ENCODE measurements at places on chromosomes 2 and 18. TPM values are rescaled to one million over a fixed set of nuclear protein-coding genes. Genes with fewer than 3 reads are reported as not detected.

Gene PDCD1
- not detected for total RNA-seq

Gene GDF7
- 0.36 TPM for total RNA-seq

Gene IL1F10
- not detected for total RNA-seq

Gene SLC16A14
- 14.2 TPM for total RNA-seq

Gene INHA
- 0.50 TPM for total RNA-seq

Gene MGAT4A
- 12.2 TPM for total RNA-seq

Gene MROH2A
- total RNA-seq = not detected

Gene KATNAL2
- total RNA-seq = 8.7 TPM

Gene GULP1
- total RNA-seq = 43.8 TPM

Gene NR4A2
- 7.8 TPM for total RNA-seq

Gene FMNL2
- total RNA-seq = 54.9 TPM

Gene NLRC4
- total RNA-seq = not detected

DNA sequence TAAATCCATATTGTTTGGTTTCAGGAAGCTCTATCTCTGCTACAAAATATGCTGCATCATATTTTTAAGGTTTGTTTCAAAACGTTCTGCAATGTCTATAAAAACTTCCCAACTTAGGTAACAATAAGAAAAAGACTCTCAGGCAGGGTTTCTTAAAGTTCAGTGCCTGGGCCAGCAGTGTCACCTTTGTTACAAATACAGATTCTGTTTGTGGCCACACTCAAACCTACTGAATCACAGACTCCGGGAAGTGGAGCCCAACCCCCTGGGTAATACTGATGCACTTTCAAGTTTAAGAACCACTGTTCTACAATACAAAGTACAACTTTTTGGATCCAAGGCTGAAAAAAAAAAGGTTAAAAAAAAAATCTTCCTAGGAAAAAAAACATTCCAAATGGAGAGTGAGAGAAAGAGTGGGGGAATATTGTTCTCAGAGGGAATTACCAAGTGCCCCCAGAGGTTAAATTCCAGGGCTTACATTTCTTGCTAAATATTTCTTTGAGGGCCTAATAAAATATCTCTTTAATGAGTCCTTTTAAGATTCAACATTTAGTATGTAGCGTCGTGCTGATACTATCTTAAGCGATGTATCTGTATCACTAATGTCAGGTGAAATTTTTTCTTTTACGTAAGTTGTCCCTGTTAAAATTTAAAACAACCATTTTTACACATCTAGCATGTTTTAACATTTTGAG lies 476.7 kb downstream of the TXNL1 start:
- peaks cover 10% of the 10 kb centered on the region for H3K4me1 ChIP-seq
- H3K36me3 ChIP-seq = peaks cover 2% of the 10 kb centered on the region
- no peak overlapping the region for H3K27ac ChIP-seq
- no peak for DNase-seq
- H3K4me3 ChIP-seq = no peak overlapping the region

DNA sequence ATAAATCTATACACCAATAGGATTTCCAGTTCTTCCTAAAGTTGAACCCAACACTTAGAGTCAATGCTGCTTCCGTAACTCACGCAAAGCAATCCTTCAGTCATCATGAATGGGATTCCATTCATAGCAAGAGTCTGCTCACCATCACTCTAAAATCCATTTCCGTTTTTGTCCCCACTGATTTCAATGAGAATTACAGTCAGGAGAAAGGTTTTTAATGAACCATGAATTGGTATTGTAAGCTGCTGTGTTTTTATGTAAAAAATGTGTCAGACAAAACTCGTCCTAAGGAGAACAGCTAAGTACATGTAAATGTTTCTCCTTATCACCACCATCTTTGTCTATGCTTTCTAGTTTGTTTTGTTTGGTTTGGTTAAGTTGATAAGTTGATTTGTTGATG lies 391.5 kb downstream of the IRS1 start:
- DNase-seq = no peak
- H3K4me3 ChIP-seq = no peak overlapping the region
- peaks cover 3% of the 10 kb centered on the region for H3K36me3 ChIP-seq
- H3K27me3 ChIP-seq = no peaks in the 10 kb centered on the region
- peaks cover 46% of the 10 kb centered on the region for H3K4me1 ChIP-seq
- H3K27ac ChIP-seq = no peak overlapping the region

- H3K36me3 ChIP-seq = no peaks in the 10 kb centered on the region
- H3K4me3 ChIP-seq = no peak overlapping the region
- peaks cover 8% of the 10 kb centered on the region for H3K4me1 ChIP-seq
- no peak for DNase-seq
- H3K27me3 ChIP-seq = no peaks in the 10 kb centered on the region
- H3K27ac ChIP-seq = no peak overlapping the region
Measured at GRCh38 chr2:226622484-226622883, 177.1 kb downstream of the IRS1 start.

GRCh38 chr18:58609536-58609993 lies 19.3 kb downstream of the ALPK2 start:
- H3K27ac ChIP-seq = peak overlapping the region; percentile 47
- DNase-seq = no peak
- peaks cover 27% of the 10 kb centered on the region for H3K27me3 ChIP-seq

GRCh38 chr2:182281276-182281675 lies 145.6 kb downstream of the PDE1A start:
- no peaks in the 10 kb centered on the region for H3K27me3 ChIP-seq

DNA sequence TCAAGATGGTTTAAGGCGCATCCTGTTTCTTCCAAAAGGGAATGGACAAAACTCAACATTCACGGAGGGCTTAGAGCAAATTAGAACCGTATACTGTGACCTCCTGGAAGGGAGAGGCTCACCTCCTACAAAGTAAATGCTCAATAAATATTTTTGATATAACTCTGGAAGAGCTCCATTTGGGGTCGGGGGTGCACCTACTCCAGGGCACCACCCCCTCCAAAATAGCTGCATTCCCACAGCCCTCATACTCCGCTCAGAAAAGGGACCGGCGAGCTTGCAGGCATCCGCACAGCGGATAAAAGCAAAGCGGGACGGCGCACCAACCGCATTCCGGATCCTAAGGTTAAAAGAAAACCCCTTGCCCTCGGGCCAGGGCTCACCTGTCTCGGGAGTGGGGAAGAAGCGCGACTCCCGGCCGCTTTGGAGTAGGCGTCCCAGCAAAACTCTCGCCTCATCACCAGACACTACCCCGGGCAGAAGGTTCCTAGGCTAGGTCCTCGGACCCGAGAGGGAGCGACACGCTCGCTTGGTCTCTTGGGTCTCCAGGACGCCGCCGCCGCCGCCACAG lies 378 bp downstream of the WDPCP start:
- peak overlapping the region; percentile 93 for H3K27ac ChIP-seq
- no peaks in the 10 kb centered on the region for H3K36me3 ChIP-seq
- peak overlapping the region; percentile 96 for H3K4me3 ChIP-seq

GRCh38 chr2:241639385-241639784 lies 1.9 kb downstream of the ATG4B start:
- H3K27ac ChIP-seq = no peak overlapping the region
- H3K4me3 ChIP-seq = peak overlapping the region; percentile 41
- no peak for DNase-seq
- H3K4me1 ChIP-seq = peaks cover 54% of the 10 kb centered on the region

- peak overlapping the region; percentile 38 for H3K27ac ChIP-seq
- DNase-seq = no peak
- H3K4me1 ChIP-seq = peaks cover 3% of the 10 kb centered on the region
- peaks cover 12% of the 10 kb centered on the region for H3K36me3 ChIP-seq
- H3K27me3 ChIP-seq = no peaks in the 10 kb centered on the region
Measured at GRCh38 chr2:235908826-235909225, 259.4 kb downstream of the GBX2 start.

DNA sequence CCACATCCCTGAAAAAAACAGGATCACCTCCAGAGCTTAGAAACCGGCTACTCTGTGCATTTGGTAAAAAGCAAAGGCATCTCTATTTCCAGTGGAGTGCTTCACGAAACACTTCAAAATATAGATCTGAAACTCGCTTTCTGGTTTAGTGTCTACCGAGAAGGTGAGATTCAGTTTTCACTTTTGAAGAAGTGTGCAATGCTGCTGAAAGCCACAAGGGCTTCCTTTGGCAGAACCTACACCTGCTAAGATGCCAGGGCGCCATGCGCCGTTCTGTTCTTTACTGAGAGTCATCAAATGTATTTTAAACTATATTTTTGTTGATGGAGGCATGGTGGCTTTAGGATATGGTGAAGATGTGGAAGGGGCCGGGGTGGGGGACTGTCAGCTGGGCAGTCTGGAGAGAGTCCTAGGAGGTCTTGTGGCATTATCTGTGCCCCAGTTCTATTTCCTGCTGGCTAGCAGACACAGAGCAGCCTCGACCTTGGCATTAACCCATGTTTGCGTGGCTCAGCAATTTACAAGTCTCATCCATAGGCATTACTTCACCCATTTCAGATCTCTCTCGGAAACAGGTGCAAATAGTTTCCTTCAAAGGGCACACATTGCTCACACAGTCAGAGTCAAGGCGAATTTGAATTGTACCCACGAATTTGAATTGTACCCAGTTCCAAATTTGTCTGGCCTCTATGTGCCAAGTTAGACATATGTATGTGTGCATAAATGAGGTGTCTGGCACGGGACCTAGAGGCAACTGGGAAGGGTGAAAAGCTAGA lies 46.7 kb upstream of the KCNF1 start:
- H3K27me3 ChIP-seq = peaks cover 7% of the 10 kb centered on the region
- H3K36me3 ChIP-seq = no peaks in the 10 kb centered on the region
- no peak for DNase-seq
- H3K4me3 ChIP-seq = no peak overlapping the region

DNA sequence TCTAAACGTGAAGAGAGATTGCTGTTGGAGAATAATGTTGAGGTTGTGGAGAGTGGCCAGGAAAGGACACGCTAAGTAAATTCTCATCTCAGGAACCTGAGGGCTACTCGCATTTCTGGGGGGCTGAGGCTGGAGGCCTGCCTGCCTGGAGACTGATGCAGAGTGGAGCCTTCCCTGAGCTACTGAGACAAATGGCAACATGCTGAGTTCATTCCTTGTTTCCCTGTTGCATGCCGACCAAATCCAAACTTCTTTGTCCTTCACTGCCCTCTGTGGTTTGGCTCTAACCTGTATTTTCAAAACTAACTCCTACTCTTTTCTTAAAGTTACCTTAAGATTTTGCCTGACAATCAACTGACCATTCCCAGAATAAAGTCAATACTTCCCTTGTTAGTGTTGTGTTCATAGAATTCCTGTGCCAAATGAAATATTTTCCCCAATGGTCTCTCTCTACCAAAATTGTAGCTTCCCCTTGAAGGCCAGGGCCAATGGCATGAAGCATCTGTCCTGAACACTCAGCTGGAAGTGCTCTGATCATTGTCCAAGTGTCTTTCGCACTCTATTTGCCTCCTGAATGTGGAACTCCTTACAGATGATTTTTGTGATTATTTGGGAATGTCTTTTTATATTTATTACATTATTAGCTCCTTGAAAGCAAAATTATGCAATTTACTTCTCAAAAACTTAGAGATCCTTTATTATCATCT lies 1085.6 kb downstream of the SOCS6 start:
- H3K36me3 ChIP-seq = no peaks in the 10 kb centered on the region
- peaks cover 18% of the 10 kb centered on the region for H3K27me3 ChIP-seq
- no peaks in the 10 kb centered on the region for H3K4me1 ChIP-seq
- no peak overlapping the region for H3K4me3 ChIP-seq
- H3K27ac ChIP-seq = no peak overlapping the region

DNA sequence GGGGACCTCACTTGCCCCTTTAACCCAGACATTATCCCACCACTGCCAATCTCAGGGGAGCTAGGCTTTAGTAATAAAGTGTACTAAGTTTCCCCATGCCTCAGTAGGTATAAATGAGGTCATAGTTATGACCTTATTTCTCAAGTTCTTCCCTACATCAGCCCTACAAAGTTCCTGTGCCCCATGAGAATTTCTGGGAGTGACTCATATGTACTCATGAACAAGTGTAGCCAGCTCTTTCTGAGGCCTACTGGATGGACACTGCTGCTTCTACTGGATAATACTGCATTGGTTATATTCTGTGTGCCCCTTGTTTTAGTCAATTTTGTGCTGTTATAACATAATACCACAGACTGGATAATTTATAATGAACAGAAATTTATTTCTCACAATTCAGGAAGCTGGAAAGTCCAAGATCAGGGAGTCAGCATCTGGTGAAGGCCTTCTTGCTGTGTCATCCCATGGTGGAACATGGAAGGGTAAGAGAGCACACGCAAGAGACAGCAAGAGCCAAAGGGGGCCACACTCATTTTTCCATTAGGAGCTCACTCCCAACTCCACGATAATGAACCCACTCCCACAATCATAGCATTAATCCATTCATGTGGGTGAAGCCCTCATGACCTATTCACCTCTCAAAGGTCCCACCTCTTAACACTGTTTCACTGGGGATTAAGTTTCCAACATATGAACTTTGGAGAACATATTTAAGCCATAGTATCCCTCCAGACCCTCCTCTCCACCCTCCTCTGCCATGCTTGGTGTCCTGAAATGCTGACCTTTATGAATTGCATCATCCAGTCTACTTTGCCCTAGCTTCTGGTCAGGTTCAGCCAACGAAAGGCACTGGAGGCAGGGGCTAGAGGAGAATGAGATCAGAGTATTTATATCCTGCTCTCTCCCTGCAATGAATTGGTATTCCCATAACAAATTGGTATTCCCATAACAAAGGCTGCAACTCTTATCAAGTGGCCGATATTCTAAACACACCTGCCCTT lies 25.4 kb upstream of the ST3GAL5 start:
- no peaks in the 10 kb centered on the region for H3K27me3 ChIP-seq
- DNase-seq = no peak
- H3K4me1 ChIP-seq = peaks cover 9% of the 10 kb centered on the region
- H3K27ac ChIP-seq = no peak overlapping the region
- no peaks in the 10 kb centered on the region for H3K36me3 ChIP-seq

DNA sequence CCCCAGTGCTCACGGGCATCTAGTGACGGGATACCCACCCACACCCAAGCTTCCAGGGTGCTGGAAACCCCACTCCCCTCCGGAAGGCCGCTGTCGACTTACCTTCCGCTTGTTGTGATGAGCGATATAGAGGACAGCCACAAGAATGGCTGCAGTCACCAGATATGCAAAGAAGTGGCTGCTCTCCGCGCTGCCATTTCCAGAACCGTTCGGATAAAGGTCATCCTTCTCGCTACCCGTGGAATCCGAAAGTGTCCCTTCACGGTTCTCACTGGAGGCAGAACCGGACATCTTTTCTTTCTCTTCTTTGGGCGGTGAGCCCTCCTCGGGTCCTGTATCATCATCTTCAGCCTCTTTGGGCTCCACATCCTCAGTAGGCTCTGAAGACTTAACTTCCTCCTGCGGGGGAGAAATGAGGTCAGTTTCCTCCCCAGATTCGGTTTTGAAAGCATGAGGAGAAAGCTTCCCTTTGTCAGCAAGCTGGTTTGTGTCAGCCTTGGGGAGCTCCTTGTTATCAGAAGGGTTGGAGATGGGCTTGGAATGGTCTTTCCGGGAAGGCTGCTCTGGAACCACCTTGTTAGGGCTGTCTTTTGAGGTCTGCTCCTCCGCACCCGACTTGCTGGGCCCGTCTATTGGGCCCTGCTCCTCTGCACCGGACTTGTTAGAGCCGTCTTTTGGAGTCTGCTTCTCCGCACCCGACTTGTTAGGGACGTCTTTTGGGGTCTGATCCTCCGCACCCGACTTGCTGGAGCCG lies 1.2 kb downstream of the TGOLN2 start:
- H3K27me3 ChIP-seq = no peaks in the 10 kb centered on the region
- H3K27ac ChIP-seq = peak overlapping the region; percentile 100
- peaks cover 10% of the 10 kb centered on the region for H3K36me3 ChIP-seq
- DNase-seq = no peak
- peaks cover 41% of the 10 kb centered on the region for H3K4me1 ChIP-seq

GRCh38 chr18:75154259-75154658 lies 54.7 kb downstream of the PTGR3 start:
- peaks cover 3% of the 10 kb centered on the region for H3K4me1 ChIP-seq
- H3K27me3 ChIP-seq = no peaks in the 10 kb centered on the region
- H3K36me3 ChIP-seq = peaks cover 8% of the 10 kb centered on the region
- H3K27ac ChIP-seq = no peak overlapping the region
- DNase-seq = no peak
- no peak overlapping the region for H3K4me3 ChIP-seq
